ENCODE measurements at places on chromosomes 5 and 9. TPM values are rescaled to one million over a fixed set of nuclear protein-coding genes. Genes with fewer than 3 reads are reported as not detected.

DNA sequence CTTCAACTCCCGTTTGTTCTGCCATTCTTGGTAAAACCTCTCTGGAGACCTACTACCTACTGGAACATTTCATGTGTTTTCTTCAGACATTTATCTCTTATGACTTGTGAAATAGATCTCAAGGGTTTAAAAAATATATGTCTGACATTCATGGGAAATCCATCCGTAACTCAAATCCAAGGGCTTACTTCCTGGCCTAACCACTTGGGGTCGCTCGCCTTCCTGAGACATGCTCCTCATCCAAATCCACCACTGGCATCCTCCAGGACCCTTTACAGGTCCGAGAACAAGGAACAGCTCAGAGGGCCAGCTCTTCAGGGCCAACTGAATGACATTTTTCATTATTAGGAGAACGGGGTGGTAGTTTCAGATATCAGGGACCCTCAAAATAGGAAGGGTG lies 235.1 kb upstream of the TUT7 start:
- no peak for DNase-seq

- DNase-seq: no peak
These were observed 173.4 kb downstream of the ROR2 start for GRCh38 chr9:91776409-91777291.

- no peak for DNase-seq
These were observed 51.5 kb upstream of the CTNNA1 start for GRCh38 chr5:138701678-138702077.

GRCh38 chr5:74865804-74866595 lies at the start of gene FAM169A:
Gene FAM169A, minus strand, starts transcription at chr5:74866387. Its CDS starts 24,711 bp downstream, at chr5:74841676.
- DNase-seq: peak; percentile 9

GRCh38 chr9:133962341-133962740 lies 29.8 kb downstream of the VAV2 start:
- DNase-seq: peak; percentile 37

- DNase-seq: no peak
These were observed 12.6 kb downstream of the MGAT1 start for GRCh38 chr5:180790020-180790419.

- DNase-seq: no peak
These were observed 278.4 kb downstream of the NSG2 start for GRCh38 chr5:174323878-174324281.

DNA sequence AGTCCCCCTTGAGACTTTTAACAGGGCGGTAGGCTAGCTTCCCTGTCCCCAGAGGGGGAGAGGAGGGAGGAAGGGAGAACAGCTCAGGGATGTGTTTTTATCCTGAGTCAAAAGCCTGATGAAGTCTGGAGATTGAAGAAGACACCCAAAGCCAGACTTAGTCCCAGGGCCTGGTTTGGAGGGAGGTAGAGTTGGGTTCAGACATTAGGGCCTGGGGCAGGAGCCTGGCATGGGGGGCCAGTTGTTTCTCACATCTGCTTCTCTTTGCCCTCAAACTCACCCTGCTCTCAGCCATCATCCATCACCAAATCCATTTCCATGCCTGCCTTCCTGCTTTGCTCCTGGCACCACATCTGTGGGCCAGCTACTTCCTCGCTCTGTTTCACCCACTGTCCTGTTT lies 2.9 kb downstream of the MYORG start:
- DNase-seq: no peak

GRCh38 chr5:175343308-175343707 lies 100.7 kb downstream of the DRD1 start:
- no peak for DNase-seq

- no peak for DNase-seq
These were observed 26.6 kb downstream of the SKP2 start for GRCh38 chr5:36178524-36178890.

- peak; percentile 79 for DNase-seq
These were observed 90.9 kb upstream of the BOD1 start for GRCh38 chr5:173707392-173707791.

DNA sequence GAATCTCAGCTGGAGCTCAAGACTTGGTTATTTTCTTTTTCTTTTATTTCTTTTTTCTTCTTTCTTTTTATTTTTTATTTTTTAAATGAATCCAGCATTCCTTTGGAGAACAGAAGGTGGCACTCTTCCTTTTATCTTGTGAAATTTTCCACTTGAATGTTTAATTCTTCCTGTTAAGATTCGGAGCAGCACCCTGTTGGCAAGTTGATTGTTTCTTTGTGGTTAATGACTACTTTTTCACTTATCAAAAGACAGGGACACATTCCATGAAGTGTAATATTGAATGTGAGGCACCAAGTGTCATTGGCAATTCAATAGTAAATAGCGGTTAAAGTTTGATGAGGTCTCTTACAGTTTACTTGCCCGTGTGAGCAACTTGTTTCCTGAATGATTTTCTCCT lies 240.5 kb upstream of the CHD1 start:
- DNase-seq: no peak

DNA sequence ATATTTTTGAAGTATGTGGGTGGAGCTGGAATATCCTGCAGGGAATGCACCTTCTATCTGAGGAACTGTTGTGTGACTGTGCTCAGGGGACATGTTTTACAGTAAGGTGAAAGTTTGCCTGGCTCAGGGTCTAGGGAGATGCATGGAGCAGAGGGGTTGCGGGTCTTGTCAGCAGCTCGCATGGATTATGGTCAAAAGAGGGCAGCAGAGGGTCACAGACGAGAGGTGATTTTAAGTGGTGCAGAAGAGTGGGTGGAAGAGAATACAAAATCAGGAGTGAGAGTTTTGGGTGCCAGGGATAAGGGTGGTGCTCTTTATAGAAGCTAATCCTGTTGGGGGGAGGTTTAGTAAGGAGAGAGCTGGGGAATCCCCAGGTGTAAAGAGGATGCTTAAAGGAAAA lies 53.5 kb upstream of the GRIN3A start:
- no peak for DNase-seq

GRCh38 chr5:119361594-119362125 lies 5.8 kb downstream of the TNFAIP8 start:
- DNase-seq: no peak

DNA sequence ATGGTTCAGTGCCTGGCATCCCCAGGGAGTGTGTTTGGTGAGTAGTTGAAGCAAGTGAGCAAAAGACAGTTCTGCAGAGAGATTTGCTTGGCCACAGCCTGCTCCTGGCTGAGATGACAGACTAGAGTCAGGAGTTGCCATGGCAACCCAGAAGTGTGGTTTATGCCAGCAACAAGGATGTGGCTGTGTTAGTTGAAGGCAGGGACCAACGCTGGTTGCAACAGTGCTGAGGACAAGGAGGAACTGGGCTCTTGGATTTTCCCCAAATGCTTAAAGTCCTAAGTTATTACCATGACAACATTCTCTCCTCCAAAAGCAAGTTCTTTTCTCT lies 2.7 kb downstream of the NXNL2 start:
- no peak for DNase-seq

GRCh38 chr5:17839848-17840247 lies 205.6 kb downstream of the TAF11L14 start:
- DNase-seq: no peak

DNA sequence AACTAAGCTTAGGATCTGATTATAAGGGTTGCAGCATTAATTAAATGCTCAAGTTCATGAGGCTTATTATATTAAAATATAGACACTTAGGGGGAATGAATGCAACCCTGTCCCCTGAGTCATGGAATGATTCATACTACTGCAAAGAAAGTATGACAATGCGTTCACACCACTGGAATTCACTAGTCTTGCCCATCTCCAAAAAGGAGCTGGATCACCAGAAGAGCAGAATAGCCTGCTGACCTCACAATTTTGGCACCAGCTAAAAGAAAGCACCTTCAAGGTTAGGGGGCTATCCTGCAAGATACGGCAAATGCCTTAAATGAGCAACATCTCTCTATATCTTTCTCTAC lies 32.0 kb upstream of the TMED7 start:
- DNase-seq: no peak

APBA1 gene
- polyA plus RNA-seq: 1.7 TPM

CTXN3 gene
- not detected for polyA plus RNA-seq

VPS13A gene
- polyA plus RNA-seq: 14.4 TPM

NUTM2G gene
- not detected for polyA plus RNA-seq

DMRT3 gene
- not detected for polyA plus RNA-seq

FRMD3 gene
- 84.1 TPM for polyA plus RNA-seq
